Fibroblast of skin of abdomen (primary cell): ENCODE measurements at places on chromosomes 2 and 18.

- no peak for DNase-seq
Observed at GRCh38 chr2:107132070-107132469, 246.1 kb upstream of the ST6GAL2 start.

GRCh38 chr2:105417857-105418436 lies 19.1 kb upstream of the FHL2 start:
- DNase-seq, result peak; percentile 74

GRCh38 chr2:227451655-227451992 lies 20.3 kb upstream of the AGFG1 start:
- no peak for DNase-seq

- DNase-seq, result no peak
Observed at GRCh38 chr2:22902662-22903165, 482.3 kb upstream of the KLHL29 start.

GRCh38 chr18:76212960-76213359 lies 282.1 kb downstream of the ZNF516 start:
- DNase-seq, result no peak

- no peak for DNase-seq
Observed at GRCh38 chr2:168604252-168604651, 148.2 kb downstream of the CERS6 start.

GRCh38 chr2:240458900-240459391 lies 23.5 kb downstream of the GPC1 start:
- DNase-seq, result no peak

- no peak for DNase-seq
Observed at GRCh38 chr2:128064353-128064752, 26.6 kb upstream of the UGGT1 start.

- DNase-seq, result no peak
Observed at GRCh38 chr2:26646986-26647672, 6.0 kb upstream of the CIB4 start.

DNA sequence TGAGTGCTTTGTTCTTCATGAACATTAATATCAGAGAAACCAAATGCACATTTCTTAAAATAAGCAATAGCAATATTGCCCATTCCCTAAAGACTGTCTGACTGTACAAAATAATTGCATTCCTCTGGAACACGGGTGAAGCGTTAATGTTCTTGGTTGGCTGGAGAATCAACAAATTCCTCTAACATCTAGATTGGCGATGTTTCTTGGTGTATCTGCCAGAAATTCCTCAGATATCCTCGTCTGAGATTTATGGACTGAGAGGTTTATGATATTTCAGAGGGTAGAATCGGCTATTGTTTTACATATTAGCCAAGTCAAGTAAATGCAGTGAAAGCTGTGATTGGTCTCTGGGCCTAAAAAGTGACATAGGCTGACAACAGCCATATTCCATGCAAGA lies 27.1 kb upstream of the SPTBN1 start:
- peak; percentile 80 for DNase-seq

GRCh38 chr18:9779630-9780029 lies 71.5 kb downstream of the RAB31 start:
- DNase-seq, result no peak

GRCh38 chr2:224573724-224574123 lies 11.4 kb downstream of the CUL3 start:
- DNase-seq, result no peak

- peak; percentile 49 for DNase-seq
Observed at GRCh38 chr2:47094511-47095142, 60.5 kb downstream of the STPG4 start.

DNA sequence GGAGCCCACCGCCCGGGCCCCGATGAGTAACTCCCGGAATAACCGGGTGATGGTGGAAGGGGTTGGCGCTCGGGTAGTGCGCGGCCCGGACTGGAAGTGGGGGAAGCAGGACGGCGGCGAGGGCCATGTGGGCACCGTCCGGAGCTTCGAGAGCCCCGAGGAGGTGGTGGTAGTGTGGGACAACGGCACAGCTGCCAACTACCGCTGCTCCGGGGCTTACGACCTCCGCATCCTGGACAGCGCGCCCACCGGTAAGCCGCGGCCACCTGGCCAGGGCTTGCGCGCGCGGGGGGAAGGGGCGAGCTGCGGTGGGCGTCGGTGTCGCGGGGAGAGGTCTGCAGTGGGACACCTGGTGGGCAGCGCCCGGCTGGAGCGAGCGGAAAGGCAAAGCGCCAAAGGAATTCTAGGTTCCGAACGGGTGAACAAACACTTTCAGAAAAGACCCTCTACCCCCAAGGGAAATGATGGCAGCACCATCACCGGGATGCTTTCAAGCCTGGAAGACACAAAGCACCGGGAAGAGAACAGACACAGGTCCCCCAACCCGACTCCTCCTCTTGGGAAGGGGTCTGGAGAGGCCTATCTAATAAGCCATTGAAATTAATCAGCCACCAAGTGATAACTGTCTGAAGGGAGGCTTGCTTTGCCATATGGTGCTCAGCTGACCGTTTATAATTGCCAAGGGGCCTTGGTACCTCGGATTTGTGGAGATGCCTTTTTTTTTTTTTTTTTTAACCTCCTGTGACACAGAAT lies 1.1 kb downstream of the MIB1 start:
- DNase-seq, result peak; percentile 4

DNA sequence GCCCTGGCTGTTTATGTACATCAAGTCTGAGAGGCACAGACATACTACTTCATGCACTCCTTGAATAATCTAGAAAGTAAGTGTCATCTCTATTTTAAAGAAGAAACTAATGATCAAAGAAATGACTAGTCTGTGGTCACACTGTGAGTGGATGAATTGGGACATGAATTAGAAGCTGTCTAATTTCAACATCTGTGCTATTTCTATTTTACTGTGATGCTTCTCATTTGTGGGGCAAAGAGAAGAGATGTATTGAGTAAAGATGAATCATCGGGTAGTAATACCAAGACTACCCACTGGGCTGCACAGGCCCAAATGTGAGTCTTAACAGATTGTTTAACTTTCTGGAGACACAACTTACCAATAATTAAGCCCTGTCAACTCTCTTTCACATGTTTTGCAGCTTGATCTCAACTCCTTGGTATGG lies 42.4 kb upstream of the MTIF2 start:
- DNase-seq, result peak; percentile 44

- DNase-seq, result no peak
Observed at GRCh38 chr2:98781822-98782221, 50.9 kb upstream of the MGAT4A start.

DNA sequence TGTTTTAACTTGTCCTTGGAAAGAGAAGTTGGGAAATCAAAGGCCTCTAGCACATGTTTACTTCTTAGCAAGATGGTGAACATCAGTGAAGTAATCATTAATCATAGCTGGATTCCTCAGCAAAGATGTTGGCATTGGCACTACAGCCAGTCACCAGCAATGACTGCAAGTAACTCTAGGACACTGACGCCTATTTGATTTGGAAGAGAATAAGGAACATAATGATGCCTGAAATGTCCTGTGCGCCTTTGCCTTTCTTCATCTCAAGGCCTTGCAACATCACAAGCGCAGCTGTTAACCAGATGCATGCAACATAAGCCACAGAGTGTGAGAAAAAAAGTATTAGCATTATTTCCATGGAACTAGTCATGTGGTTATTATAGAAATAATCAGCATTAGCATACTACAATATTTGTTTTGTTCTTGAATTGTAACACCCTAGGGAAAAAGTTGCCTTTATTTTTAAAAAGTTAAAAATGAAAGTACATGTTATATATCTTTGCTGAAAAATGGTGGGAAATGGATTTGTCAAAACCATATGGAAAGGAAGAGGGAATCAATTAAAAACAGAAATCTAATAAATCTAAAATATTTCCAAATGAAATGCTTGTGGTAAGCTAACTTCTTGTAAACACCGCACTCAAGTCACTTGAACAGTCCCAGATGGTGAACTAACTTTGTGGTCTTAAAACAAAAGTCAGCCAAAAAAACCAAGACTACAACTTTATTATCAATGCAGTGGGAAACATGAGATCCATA lies 55.6 kb downstream of the THADA start:
- DNase-seq, result peak; percentile 92

DNA sequence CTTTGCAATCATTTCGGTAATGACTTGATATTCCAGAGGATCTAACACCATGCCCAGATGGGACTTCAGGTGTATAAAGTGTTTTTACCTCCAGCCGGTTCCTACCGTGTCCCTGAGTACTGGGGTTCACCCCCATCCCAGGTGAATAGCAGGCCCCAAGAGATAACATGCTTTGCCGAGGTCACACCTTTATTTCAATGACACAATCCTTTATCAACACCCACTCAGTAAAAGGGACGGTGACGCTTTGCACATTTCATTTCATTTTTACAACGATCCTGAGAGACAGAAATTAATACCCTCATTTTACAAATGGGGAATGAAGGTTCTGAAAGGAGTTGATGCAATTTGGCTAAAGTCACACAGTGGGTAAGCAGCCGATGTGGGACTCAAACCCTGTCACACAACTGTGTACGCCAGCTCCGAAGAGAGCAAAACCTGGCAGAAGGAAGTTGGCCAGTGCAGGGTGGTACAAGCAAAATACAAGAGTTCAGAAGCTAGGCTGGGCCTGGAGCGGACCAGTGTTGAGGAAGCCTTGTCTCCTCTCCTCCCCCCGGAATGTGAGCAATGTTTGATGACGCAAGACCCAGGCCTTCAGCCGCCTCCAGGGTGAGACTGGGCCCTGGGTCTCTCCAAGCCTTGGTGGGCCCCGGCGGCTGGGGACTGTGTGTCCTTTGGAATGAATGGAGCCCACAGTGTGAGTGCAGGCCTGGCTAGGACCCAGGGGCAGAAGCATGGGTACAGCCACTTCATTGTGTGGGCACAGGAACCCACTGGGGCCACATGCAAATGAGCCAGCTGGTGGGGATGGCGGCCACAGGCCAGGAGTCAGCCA lies 139.6 kb upstream of the MYCN start:
- no peak for DNase-seq

GRCh38 chr18:9468998-9469397 lies 6.3 kb upstream of the RALBP1 start:
- DNase-seq, result no peak

- peak; percentile 3 for DNase-seq
Observed at GRCh38 chr2:122596598-122596997, 841.1 kb downstream of the TSN start.
